Kidney tubule cell (primary cell): ENCODE measurements at places on chromosomes 7 and 10.

DNA sequence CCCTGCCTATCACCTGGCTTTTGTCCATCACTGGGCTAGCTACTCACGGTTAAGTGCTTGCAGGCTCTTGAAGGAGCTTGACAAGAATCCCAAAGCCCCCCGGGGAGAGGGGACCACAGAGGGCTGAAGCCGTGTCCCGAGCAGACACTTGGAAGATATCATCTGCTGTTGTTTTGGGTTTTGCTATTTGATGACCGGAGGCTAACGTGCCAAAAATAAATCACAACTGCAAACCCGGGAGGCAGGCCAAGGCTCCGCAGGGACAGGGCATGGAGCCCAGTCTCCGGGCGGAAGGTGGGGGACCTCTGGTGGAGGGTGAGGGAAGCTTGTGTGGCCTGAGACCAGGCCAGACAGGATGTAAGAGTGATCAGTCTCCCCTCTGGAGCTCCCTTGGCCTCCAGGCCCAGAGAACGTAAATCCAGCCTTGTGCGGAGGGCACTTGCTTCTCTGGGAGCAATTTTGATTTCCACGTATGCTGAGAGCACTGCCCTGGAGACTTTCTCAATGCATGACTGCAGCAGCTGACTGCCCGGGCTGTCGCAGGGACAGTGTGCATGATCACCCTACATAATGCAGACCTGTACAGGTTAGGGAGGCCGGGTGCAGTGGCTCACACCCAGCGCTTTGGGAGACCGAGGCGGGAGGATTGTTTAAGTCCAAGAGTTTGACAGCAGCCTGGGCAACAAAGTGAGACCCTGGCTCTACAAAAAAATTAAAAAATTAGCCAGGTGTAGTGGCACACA is at the start of gene PHKG1:
PHKG1 (minus strand) TSS at position 164 of the 743 bp plus-strand sequence. CDS start 4,011 bp downstream, outside the sequence.
- DNase-seq, result peak; percentile 65

GRCh38 chr7:151648429-151648828 is 128.7 kb upstream of the RHEB start:
- DNase-seq, result peak; percentile 30

DNA sequence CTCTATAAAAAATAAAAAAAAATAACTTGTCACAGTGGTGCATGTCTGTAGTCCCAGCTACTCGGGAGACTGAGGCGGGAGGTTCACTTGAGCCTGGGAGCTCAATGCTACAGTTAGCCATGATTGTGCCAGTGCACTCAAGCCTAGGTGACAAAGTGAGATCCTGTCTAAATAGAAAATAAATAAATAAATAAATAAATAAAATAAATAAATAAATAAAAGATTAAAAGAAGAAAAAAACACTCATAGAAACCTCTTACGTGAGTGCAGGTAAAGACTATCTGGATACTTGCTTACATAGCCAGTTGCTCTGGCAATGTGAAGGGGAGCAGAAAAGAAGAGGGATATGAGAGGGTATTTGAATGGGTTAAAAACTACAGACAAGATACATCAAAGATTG is 242.5 kb upstream of the PCDH15 start:
- no peak for DNase-seq

- DNase-seq, result peak; percentile 41
Observed at GRCh38 chr7:27576360-27576944, 86.2 kb downstream of the HIBADH start.

DNA sequence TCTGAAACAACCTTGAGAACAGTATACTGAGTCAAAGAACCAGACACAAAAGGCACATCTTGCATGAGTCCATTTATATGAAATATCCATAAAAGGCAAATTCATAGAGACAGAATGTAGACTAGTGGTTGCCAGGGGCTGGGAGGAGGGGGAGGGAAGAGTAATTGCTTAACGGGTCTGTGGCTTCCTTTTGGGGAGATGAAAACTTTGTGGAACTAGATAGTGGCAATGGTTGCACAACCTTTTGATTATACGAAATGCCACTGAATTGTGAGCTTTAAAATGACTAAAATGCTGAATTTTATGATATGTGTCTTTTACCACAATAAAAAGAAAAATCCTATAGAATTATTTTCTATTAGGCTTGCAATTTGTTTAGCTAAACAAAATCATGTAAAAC is 16.8 kb downstream of the ADRB1 start:
- no peak for DNase-seq

- DNase-seq, result no peak
Observed at GRCh38 chr7:13560441-13560840, 429.0 kb downstream of the ETV1 start.

DNA sequence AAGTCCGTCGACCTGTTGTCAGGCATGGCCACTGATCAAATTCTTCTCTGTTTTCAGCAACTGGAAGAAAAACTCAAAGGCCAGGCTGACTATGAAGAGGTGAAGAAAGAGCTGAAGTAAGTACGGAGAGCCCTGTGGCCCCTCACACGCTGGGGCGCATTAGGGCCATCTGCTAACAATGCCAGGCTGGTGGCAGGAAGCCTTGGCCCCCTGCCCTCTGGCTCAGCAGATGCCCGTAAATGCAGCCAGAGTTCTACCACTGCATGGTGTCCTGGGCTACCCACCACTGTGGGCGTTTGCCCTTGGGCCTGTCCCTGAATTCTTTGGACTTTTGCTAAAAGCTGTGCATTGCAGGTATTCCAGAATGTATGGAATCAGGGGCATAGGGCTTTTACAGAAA is 96.9 kb upstream of the SH2B2 start:
- no peak for DNase-seq

GRCh38 chr10:127915324-127915723 is 8.4 kb downstream of the PTPRE start:
- DNase-seq, result no peak

- no peak for DNase-seq
Observed at GRCh38 chr7:28112012-28112411, 68.6 kb downstream of the JAZF1 start.

- DNase-seq, result no peak
Observed at GRCh38 chr10:21022821-21023220, 125.7 kb upstream of the NEBL start.

DNA sequence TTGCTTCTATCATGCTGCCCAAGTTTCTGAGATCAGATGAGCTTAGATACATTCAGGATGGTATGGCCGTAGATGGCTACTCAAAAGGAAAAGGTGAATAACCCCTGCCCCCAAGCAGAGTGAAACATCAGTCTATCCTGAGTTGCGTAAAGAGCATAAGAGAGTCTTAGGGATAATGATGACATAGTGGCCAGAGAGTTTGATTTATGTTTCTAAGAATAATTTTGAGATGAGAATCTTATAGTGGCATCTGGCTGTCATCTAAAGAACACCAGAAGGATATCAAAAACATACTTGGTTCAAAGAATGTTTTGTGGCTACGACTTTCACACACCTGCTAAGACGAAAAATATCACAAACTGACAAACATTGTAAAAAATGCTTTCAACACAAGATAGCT is 20.6 kb downstream of the PIK3CG start:
- no peak for DNase-seq

GRCh38 chr7:158569858-158570323 is 17.7 kb downstream of the PTPRN2 start:
- DNase-seq, result no peak

DNA sequence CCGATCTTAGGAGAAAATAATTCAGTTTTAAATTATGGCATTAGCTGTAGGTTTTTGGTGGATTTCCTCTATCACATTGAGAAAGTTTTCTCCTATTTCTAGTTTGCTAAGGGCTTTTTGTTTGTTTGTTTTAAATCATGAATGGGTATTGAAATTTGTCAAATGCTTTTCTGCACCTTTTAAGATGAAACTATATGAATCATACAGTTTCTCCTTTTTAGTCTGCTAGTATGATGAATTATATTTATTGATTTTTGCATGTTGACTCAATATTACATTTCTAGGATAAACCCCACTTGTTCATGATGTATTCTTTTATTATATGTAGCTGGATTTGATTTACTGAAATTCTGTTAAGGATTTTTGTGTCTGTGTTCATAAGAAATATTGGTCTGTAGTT is 70.3 kb upstream of the PIP4K2A start:
- DNase-seq, result no peak

DNA sequence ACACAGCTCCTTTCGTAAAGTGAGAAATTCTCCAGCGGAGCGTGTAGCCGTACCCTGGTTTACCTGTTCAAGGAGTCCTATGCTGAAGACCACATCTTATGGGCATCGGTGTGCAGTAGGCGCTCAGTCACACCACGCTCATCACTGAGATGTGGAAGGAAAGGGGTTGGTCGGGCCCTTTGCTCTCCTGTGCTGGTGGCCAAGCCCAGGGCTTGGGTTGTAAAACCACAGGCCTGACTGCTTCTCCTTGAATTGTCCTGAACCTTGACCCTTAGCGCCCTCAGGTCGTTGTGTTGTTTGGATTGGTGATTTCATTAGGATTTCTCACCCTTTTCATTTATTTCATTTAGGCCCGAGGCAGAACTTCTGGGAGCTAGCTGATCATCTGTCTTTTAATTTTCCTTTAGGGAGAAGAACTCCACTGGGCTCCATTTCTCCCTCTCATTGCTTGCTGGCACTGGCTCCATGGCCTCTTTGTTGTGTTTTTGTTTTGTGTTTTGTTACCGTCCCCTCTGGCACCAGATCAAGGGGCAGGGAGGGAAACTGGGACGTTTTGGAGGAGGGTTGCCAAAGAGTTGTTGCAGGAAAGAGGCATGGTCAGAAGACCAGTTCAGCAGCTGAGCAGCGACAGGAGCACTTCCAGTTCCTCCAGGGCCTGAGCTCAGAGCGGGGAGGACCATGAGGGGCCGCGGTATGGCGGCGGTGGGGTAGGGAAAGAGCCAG is 511.4 kb upstream of the GALNT17 start:
- DNase-seq, result no peak

- no peak for DNase-seq
Observed at GRCh38 chr7:8937204-8937603, 503.8 kb downstream of the NXPH1 start.

GRCh38 chr7:39688611-39689480 is 65.5 kb downstream of the RALA start:
- DNase-seq, result peak; percentile 54

DNA sequence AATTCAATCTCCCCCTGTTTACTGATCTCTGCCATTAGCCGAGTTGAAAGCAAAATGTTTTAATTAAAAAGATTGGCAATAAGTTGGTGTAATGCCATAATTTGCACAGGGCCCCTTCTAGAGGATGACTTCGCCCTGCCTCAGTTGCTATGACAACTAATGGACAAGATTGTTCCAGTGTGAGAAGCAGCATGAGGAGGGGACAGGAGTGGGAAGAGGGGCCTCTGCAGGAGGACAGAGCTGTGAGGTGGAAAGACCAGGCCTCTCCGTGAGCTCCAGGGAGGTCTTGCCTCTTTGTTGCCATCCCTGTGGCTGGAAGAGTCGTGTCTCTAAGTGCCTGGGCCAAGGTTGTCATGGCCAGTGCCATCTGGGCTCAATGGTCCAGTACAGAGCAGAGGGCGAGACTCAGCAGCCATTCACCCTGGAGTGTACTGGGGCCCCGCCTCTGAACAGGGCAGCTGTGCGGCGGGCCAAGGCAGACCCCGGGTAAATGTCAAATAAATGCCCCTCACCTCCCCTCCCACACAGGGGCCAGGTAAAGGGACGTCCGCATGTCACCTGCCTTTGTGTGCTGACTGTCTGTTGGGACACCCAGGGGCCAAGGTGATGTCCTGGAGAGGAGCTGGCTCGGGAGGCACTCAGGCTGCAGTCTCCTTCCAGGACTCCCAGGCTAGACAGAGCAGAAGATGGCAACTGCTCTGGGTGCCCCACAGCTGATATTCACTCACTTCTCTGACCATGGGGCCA is 97.0 kb upstream of the RET start:
- DNase-seq, result no peak

DNA sequence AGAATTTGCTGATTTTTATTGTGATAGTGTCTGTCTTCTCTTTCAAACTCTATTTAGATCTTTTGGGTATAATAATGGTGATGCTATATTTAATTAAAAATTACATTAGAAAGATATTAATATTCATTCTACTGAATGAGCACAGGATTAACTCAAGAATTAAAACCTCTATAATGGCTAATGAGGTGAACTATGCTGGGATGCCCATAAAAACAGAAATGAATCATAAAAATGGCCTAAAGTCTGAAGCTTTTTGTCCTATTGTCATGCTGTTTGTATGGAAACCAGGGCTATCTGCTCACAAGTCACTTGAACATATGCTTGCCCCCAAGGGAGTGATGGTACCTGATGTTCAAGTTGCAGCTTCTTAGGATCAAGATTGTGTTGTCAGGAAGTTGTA is 76.2 kb upstream of the ICA1 start:
- DNase-seq, result no peak

GRCh38 chr10:83332690-83333089 is 806.6 kb upstream of the GHITM start:
- peak; percentile 43 for DNase-seq

- DNase-seq, result no peak
Observed at GRCh38 chr7:2958416-2959102, 85.1 kb downstream of the CARD11 start.

GRCh38 chr7:11009631-11010030 is 36.0 kb downstream of the PHF14 start:
- no peak for DNase-seq

DNA sequence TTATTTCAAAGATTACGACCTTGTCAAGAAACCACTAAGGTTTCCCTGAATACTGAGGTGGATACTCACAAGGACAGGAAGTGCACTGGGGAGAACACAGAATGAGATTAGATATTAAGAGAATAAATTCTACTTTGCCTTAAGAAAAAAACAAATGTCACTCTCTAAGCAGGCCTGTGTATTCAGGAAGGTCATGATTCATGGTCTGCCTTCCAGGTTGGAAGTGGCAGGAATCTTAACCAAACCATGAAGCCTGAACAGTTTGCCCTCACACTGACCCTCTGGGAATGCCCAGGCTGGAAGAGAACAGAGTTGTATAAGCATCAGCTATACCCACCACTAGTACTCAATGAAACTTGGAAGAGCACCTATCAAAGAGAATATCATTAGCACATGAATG is 227.6 kb downstream of the DGKI start:
- DNase-seq, result peak; percentile 92
